ENCODE measurements at places on chromosomes 7 and 10.

GRCh38 chr7:47661051-47661714 lies 79.3 kb upstream of the TNS3 start:
- H3K4me1 ChIP-seq: no peaks in the 10 kb centered on the region
- no peaks in the 10 kb centered on the region for H3K27me3 ChIP-seq
- H3K27ac ChIP-seq: no peak overlapping the region
- H3K36me3 ChIP-seq: no peaks in the 10 kb centered on the region

DNA sequence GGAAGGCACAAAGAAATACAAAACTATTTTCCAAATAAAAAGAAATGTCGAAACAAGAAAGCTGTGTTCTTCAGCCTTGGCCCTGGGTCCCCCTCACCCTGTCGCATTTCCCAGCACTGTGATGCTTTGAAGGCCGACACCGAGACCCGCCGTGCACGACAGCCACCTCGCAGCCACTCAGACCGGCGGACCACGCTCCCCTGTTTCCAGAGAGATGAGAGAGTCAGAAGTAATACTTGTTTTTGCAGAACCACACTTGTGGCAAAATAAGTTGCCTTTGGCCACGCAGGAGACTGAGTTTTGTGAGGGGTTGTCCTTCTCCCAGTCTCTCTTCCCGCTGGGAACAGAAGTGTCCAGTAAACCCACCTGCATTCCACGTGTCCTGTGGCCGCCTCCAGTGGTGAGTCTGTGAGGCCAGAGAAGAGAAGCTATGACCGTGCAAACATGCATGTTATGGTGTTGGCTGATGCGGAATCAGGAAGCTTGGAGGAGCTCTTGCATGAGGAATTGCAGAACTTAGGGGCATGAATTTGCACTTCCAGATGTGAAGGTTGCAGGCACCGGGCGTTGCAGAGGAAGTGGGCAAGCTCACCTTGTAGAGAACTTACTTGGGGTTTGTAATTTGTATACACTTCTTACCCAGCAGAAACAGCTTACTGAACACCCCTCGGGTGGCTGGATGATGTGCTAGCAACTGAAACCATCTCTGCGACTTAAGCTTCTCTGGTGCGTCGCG lies 194.5 kb downstream of the EBF3 start:
- H3K4me3 ChIP-seq: no peak overlapping the region
- H3K36me3 ChIP-seq: peaks cover 14% of the 10 kb centered on the region

GRCh38 chr10:71216363-71216695 lies 4.0 kb downstream of the UNC5B start:
- peak; percentile 1 for DNase-seq
- H3K27ac ChIP-seq: no peak overlapping the region
- peaks cover 41% of the 10 kb centered on the region for H3K4me1 ChIP-seq
- H3K36me3 ChIP-seq: no peaks in the 10 kb centered on the region

DNA sequence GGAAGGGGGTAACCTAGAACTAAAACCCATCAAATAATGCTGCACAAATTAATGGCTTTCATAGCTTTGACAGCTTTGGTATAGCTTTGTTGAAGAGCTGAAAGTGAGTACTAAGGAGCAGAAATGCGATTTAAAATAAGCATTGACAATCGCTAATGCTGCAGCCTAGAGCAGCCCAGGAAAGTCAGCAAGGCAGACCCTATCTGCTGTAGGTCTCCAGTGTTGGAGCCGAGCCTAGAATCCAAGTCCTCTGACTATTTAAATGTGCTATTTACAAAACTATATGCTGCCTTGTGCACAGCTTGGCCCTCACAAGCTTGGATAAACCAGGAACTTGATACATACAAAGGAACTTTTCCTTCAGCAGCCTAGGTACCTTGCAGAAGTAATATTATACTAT lies 64.9 kb upstream of the ASAH2 start:
- H3K36me3 ChIP-seq: peaks cover under 1% of the 10 kb centered on the region
- H3K27ac ChIP-seq: no peak overlapping the region
- no peaks in the 10 kb centered on the region for H3K4me1 ChIP-seq
- DNase-seq: peak; percentile 84
- no peak overlapping the region for H3K4me3 ChIP-seq
- no peaks in the 10 kb centered on the region for H3K27me3 ChIP-seq

DNA sequence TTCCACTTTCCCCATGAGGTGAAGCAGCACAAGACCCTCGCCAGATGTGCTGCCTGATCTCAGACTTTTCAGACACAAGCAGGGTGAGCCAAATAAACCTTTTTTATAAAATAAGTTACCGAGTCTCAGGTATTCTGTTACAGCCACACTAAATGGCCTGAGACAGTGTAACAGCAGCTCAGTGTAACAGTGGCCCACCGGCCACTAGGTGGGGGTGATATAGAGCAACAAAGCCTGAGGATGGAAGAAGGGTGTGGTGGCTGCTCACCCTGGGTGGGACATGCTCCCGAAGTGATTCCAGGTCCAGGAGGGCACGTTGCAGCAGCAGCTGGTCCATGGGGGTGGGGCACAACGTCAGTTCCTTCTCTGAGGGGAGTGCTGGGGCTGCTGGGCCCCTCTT lies 44.6 kb downstream of the BMS1 start:
- no peak overlapping the region for H3K27ac ChIP-seq
- H3K36me3 ChIP-seq: peaks cover 27% of the 10 kb centered on the region
- no peak overlapping the region for H3K4me3 ChIP-seq
- no peaks in the 10 kb centered on the region for H3K27me3 ChIP-seq
- DNase-seq: no peak

DNA sequence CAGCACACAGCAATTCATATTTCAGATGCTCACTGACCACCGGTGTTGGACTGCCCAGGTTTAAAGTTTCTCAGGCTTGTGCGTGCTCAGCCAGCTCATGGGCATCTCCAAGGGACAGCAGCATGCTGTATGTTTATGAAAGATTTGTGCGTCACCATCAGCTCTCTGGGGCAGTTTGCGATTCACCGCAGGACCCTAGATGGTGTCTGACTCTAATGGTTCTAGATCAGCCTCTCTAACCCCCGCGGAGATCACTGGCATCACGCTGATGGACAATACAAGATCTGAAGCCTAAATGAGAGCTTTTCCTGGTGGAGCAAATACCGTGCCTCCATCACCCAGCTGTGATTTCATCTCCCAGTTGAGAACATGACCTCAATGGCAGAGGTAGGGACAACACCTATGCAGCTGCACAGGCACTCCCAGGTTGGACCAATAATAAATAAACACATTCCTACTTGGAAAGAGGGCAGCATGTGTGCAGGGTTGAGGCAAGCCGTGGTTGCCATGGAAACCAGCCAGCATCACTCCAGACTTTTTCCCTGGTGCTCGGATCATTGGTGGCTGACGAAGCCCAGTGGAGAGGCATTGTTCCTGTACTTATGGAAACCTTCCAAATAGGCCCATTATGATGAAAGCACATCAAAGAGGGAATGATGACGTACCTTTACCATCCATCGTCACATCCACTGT lies 253.6 kb downstream of the KCNMA1 start:
- no peak for DNase-seq
- peaks cover 3% of the 10 kb centered on the region for H3K4me1 ChIP-seq
- no peaks in the 10 kb centered on the region for H3K36me3 ChIP-seq
- no peak overlapping the region for H3K27ac ChIP-seq
- H3K4me3 ChIP-seq: no peak overlapping the region
- no peaks in the 10 kb centered on the region for H3K27me3 ChIP-seq
